ENCODE measurements at places on chromosomes 13 and 19.

- DNase-seq = peak; percentile 66
These were observed 534 bp downstream of the STK24 start for GRCh38 chr13:98576200-98576945.

GRCh38 chr13:34335014-34336007, 517.4 kb downstream of the RFC3 start:
- DNase-seq = no peak

DNA sequence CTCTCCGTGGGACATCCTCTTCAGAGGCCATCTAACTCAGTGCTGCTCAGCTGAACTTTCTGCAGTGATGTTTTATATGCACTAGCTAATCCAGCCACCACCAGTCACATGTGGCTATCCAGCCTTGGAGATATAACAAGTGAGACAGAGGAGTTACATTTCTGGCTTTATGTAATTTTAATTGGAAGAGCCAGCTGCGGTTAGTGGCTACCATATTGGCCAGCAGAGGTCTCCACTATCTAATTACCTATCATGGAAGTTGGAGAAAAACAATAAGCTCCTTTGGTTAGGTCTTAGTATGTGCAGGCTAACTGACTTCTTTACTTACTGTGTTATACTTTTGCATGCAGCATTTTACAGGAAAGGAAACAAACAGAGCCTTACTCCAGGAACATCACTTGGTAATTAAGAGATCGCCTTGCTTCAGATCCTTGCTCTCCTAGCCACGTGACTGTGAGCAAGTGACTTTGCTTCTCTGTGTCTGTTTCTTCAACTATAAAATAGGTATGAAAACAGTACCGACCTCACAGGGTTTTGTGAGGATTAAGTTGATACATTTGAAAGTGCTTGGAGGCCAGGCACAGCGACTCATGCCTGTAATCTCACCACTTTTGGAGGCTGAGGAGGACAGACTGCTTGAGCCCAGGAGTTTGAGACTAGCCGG, 1.6 kb upstream of the KLK10 start:
- DNase-seq = peak; percentile 35

DNA sequence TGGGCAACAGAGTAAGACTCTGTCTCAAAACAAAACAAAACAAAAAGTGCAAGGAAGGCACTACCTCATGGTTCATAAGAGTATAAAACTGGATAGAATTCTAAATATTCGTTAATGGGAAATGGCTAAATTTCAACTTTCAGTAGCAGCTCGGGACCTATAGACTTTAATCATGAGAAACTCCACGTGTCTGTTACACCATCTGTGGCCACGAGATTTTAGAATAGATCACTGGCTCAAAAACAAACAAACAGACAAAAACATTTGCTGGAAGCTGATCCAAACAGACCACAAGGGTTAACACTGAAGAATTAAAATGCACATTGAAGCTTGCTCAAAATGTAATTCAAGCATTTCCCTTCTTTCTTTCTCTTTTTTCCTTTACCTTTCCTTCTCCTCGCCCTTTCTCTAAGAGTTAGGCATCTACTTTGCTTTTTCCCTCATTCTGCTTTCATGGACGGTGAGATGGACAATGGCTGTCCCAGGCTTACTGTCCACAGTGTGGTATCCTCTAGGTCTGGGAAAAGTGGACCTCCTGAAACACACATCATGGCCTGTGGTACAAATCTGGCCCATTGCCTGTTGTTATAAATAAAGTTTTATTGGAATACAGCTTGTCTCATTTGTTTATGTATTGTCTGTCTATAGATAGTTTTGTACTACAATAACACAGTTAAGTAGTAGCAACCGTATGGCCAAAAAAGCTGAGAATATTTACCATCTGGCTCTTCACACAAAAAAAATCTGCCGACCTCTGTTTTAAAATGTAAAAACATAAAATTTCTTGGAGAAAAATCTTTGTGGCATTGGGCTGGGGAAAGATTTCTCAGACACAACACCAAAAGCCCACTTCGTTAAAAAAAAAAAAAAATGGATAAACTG, 10.3 kb downstream of the ELAVL1 start:
- no peak for DNase-seq

- no peak for DNase-seq
These were observed 33.2 kb downstream of the UNC13A start for GRCh38 chr19:17654993-17655392.

- DNase-seq = no peak
These were observed 59.1 kb upstream of the EEF1AKMT1 start for GRCh38 chr13:20832861-20833260.

GRCh38 chr13:42048342-42048683, at the start of gene DGKH:
DGKH (plus strand) TSS chr13:42048648; CDS start chr13:42048774, 126 bp downstream.
- no peak for DNase-seq

DNA sequence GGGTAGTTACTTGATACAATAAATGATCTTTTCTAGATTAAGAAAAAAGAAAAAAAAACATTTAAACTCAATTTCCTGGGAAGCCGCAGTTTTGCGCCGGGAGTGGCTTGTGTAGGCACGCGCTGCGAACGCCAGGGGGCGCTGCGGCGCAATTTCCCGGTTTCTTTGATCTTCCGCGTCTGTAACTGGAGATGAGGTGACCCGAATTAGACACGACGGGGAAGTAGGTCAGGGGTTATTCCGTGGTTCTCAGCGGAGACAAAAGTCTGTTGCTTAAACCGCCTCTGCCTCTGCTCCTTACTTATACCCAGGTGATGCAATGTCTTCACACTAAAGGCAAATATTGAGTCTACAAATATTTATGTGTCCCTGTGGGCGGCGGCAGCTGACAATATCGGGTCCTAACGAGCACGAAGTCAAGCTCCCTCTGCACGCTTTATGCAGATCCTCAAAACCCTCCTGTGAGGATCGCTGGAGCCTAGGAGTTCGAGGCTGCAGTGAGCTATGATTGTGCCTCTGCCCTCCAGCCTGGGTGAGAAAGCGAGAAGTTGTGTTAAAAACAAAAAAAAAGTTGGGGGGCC, 15.2 kb downstream of the STXBP2 start:
- peak; percentile 91 for DNase-seq

GRCh38 chr19:1046836-1047695, 7.2 kb downstream of the ABCA7 start:
- DNase-seq = no peak

DNA sequence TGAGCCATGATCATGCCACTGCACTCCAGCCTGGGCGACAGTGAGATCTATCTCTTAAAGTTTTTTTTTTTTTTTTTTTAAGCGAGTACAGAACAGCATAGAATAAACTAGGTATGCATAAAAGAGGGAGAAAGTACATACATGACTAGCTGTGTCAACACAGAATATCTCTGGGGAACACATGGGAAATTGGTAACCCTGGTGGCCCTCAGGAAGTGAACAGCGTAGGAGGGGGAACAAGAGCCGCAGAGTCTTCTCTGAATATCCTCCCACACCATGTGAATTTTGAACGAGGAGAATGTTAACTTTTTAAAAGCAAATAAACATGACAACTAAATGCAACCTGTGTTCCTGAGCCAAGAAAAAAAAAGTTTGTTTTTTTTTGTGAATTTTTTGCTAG, 15.2 kb downstream of the PHLDB3 start:
- no peak for DNase-seq

GRCh38 chr19:29609636-29610035, 3.6 kb downstream of the POP4 start:
- no peak for DNase-seq

DNA sequence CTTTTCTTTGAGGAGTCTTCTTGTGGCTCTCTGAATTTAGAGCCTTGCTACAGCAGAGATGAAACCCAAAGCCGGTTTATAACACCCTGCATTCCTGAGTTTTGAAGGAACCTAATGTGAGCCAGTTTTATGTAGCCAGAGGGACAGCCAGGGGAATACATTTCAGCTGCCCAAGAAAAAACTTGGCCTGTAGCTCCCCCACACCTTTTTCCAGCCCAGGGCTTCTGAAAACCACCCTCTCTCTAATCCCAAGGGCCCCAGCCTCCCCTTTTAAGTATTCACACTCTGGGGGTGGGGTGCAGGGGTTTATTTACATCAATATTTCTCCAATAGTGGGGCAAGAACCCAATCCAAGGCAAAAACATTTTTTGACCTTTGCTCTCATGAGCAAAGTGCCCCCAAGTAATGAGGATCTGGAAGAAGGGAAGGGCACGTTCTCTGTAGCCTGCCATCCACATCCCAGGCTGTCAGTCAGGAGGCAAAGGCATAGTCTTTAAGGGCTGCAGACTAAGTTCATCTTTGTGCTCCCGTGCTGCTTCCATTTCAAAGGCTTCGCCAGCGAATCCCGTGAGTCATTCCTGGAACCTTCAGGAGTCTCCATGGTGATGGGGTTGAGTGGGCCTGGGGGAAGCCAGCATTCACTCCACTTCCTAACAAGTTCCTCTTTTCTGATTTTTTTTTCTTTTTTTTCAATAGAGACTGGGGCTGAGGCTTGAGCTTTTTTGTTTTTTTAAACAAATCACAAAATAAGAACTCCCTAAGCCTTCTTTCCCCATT, 33.2 kb upstream of the MEDAG start:
- DNase-seq = no peak

DNA sequence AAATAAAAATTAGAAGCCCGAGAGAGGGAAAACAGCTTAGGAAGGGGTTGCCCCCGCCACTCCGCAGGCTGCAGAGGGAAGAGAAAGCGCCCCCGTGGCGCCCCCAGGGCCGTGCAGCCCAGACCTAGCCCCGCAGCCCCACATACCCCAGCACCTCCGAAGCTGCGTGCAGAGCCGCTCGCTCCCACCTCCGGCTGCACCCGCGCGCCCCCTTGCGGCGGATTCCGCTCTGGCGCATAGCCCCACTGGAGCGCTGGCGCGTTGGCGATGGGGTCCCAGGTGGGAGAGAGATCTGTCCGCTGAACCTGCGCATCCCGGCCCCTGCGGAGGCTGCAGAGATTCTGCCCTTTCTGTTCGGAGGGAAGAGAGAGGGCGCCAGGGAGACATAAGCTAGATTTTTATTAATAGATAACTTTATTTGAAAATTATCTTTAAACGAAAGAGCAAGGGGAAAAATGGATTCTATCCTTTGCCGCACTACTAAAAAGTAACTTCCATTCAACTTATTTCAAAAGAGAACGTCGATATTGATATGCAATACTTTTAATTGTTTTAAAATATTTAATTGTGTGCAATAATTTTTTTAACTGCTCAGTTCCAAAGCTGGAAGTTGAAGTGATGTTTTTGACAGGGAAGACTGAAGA, 11.7 kb upstream of the CLN5 start:
- peak; percentile 86 for DNase-seq

- no peak for DNase-seq
These were observed 33.5 kb upstream of the TMTC4 start for GRCh38 chr13:100707818-100708740.

- no peak for DNase-seq
These were observed 5.6 kb downstream of the CEACAM7 start for GRCh38 chr19:41682437-41682836.

DNA sequence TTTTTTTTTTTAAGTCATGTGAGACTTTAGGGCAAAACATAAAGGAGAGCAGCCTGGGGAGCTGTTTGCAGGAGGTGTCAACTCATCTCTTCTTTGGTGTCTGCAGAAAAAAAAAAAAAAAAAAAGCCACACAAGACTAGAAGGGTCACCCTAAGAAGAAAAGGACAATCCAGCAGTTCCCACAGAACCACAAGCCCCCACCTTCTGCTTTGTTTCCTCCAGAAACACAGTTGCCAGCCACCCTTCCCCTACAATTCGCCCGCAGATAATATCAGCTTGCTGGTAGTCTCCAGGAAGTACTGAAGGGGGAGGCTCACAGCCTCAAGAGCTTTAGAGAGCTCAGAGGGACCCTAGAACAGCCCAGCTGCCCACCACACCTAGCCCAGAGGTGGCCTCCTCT, 22.3 kb upstream of the ZBTB7A start:
- peak; percentile 96 for DNase-seq

- peak; percentile 23 for DNase-seq
These were observed 38.4 kb downstream of the ACTN4 start for GRCh38 chr19:38685666-38686529.

- no peak for DNase-seq
These were observed 5.9 kb downstream of the COL4A1 start for GRCh38 chr13:110301083-110301482.

DNA sequence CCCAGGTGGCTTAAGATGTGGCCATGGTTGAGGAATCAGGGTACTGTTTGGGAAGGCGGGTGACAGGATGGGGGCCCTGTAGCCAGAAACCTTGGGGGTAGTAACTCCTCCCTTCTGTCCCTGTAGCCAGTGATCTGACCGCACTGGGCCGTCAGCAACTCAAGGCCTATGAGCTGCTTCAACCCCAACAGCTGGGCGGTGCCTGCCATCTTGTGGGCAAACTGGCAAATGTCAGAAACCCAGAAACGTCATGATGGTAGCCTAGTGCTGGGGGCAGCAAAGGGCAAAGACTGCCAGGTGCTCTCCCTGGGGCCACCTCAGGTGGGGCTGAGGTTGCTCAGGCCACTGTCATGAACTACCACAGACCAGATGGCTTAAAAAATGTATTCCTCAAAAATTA, 3.5 kb downstream of the COPE start:
- peak; percentile 57 for DNase-seq

DNA sequence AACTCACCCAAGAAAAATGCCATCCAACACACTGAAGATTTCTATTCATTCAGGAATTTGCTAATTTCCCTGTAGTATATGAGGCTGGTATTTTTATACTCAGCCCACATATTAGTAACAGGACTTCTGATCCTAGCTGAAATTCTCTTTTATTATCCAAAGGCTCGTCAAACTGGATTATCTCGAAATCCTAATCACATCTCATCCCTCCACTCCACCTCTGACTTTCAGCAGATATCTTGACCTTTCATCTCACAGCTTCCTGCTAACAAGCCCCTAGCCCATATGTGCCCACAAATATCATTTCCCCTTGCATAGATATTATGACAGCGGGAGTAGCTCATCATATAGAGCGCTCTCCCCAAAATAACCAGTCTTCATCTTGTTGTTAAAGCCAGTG, 279.7 kb downstream of the FGF14 start:
- no peak for DNase-seq

DNA sequence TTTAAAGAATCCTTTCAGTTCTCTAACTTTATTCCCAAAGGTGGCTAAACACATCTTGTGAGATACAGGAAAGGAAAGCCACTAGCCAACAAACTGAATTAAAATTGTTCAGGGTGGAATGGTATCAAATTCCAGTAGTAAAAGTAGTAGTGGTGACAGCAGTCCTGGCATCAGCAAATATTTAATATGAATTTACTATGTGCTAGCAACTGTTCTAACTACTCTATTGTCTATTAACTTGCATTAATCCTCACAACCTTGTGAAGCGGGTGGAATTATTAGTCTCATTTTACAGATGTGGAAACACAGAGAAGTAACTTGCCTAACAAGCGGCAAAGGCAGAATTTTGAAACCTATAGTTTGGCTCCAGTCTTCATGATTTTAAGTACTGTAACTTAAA, 130.1 kb downstream of the KLF12 start:
- DNase-seq = no peak
